AG04449 (cell line): ENCODE measurements at places on chromosomes 1 and 21.

- no peak for DNase-seq
Observed at GRCh38 chr1:248094884-248095283, at the start of gene OR2L13. Gene OR2L13 (plus strand): TSS chr1:248095184. CDS start chr1:248099376, 4,192 bp downstream.

GRCh38 chr1:18949686-18950400, 6.6 kb downstream of the IFFO2 start:
- no peak for DNase-seq

DNA sequence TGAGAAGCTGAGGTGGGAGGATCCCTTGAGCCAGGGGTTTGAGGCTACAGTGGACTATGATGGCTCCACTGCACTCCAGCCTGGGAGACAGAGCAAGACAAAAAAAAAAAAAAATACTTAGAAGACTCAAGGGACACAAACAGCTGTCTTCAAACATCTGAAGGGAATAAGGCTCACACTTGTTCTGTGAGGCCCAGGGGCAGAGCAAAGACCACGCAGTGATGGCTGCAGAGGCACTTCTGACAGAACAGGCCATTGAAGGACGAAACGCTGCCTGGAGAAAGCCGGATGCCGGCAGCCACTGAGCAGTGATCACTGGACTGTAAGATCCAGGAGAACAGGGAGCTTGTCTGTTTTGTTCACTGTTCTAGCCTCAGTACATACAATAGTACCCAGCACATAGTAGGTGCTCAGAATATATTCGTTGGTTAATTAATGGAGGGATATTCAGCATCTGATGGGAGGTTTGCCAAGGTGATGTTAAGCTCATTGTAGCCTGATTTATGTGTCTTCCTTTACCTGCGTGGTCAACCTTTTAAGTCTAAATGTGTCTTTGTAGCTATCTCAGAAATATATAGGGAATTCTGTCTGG, 12.1 kb upstream of the NDC1 start:
- no peak for DNase-seq

GRCh38 chr1:161162052-161162451, 2.8 kb downstream of the USP21 start:
- no peak for DNase-seq

GRCh38 chr1:153922076-153922971, 448 bp downstream of the GATAD2B start:
- no peak for DNase-seq

DNA sequence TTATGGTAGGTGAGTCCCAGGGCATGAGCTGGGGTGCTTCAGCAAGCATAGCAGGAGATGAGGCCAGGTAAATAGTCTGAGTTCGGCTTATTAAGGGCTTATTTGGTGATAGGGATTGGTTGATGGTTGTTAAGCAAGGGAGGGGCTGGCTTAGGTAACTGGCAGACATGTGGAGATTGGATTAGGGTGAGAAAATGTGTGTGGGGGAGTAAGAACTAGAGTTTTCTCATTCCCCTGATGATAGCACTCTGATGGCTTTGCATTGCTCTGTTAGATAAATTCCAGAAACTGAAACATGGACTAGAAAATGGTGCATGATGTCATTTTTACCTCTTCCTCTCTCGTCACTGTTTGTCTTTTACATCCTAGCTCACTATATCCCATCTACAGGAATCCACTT, 53.6 kb downstream of the FGGY start:
- no peak for DNase-seq

DNA sequence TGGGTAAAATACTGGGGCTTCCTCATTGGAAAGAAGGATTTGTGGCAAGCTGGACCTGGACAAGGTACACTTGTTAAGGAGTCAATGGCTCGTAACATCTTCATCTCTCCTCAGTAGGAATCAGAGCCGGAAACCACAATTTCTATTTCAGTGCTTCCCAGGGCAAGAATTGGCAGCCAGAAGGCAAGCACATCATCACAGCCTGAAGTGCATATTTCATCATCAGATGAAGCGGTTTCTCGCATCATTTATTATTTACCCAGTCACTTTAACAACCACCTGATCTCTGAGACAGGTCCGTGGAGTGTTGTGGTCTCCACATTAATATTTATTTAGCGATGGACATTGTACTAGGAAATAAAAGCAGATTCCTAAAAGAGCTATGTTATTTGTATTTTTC, 55.0 kb downstream of the KCNJ15 start:
- DNase-seq = no peak

- no peak for DNase-seq
Observed at GRCh38 chr1:11045428-11046269, 1.4 kb downstream of the MASP2 start.

DNA sequence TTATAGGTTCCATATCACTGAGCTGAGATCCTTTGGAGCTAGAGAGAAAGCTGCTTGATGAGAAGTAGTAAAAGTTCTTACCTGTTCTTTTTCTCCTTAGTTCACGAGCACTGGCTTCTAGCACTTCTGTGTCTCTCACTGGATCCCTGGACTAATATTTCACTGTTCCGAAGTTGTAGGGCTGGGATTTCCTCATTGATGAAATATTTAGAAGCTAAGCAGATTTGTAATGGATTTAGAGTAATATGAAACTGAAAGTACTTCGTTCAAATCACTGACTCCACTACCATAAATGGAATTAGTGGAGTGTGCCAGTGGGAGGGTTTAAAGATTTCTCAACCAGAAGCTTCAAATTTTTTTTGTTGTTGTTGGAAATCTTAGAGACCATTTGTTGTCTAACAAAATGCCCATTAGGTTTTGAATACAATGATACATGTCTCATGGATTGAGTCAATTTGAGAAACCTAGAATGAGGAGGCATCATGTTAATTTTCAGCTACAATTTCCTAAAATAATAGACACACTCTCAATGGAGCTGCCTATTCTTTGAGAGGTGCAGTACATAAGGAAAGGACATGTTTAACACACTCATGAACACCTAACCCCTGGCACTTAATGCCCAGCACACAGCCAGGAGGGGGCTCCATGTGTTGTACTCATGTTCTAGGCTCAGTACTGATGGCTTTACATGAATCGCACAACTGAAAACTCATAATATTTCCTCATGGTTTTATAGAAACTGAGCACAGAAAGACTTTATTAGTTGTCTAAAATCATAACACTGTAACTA, at the start of gene GBP1:
TSS of gene GBP1 (minus strand) at position 130 of the 790 bp plus-strand sequence. CDS start 1,974 bp downstream, outside the sequence.
- peak; percentile 61 for DNase-seq

DNA sequence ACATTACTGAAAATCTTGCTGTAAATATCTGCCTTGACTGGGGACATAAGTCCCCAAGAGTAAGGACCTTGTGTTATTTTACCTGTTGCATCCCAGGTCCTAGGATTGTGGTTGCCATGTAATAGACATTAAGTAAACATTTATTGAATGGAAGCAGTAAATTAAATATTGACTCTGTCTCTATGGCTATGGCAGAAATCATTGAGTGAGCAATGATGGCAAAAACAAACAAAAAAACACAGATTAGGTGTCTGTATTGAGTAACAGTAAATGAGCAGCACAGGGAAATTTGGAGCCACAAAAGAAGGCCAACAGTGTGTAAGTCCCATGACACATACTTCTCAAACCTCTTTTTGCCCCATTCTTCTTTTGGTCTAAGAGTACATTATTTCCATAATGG, 240.4 kb downstream of the NFIA start:
- DNase-seq = no peak

- peak; percentile 81 for DNase-seq
Observed at GRCh38 chr1:201266774-201267173, 16.5 kb upstream of the PKP1 start.
